ENCODE measurements at places on chromosomes 2 and 18.

DNA sequence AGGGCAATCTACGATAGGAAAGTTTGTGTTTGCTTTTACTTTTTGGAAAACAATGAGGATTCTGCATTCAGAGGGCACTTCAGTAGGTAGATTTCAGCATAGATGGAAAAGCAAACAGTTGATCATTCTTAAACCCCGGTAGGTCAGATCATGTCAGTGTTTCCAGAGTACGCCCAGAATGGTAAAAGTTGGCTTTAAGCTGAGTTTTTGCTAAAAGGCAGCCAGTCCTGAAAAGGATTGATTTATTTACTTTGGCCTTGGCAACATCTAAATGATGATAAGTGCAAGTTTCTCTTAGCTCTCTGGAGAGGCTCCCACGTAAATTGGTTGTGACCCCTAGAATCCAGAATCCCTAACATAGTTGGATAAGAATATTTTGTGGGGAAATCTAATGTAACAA is 168.0 kb downstream of the DIS3L2 start:
- no peak for DNase-seq

DNA sequence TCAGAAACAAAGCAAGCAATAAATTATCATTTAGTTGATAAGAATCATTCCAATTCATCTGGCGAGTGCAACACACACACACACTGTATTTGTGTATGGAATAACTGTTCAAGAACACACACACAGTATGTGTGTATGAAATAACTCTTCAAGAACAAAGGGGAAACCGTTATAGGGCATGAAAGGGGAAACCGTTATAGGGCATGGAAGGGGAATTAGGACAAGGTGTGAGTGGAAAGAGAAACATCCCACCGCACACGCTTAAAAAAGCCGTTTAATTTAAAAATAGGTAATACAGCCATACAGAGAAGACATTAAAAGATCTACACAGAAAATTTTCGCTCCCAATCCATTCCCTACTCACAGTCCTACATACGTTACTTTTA is 607 bp upstream of the TSN start:
- DNase-seq, result no peak

DNA sequence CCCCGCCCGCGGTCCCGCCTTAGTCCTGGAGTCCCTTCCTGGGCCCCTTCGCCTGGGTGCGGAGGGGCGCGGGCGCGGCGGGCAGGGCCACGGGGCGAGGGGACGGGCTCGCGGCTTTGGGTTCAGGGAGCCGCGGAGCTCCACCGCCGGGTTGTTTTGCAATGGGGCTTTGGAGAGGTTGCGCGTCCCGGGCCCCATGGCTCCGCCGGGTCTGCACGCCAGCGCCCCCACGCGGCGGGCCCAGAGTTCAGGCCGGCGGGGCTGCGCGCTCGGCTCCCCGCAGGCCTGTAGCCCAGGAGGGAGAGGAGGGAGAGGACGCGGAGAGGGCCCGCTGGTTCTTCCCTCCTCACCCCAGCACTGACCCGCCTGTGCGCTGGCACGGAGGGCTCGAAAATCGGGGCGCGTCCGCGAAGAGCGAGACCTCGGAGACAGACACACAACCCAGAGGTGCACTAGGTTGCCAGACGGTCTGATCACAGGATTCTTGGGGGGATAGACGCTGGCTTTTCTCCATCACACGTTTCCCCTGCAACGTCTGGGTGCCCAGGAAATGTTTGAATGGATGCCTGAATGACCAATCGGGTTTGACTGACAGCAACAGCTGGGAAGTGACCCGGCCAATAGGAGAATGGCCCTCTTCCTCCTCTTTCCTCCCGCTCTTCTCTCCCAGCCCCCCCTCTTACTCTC is 4.9 kb upstream of the SIX2 start:
- DNase-seq, result no peak

DNA sequence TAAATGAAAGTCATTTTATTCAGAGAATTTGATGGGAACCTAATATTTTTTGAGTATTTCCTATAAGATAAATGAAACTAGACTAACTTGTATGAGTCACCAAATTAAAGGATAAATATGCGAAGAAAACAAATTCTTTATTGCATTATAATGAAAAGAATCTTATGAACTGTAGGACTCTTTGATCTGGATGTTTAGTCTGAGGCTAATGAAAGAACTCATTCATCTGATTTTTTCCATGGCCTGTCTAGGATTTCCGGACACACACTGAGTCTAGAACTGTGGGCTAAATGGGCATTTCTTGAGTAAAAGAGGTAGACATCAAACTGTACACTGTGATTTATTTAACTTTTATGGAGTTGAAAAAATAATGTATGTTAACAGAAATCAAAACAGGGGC is 43.0 kb downstream of the ZNF519 start:
- no peak for DNase-seq

GRCh38 chr2:88448248-88448647 is 4.2 kb downstream of the FOXI3 start:
- DNase-seq, result no peak

- DNase-seq, result no peak
These were observed 208.4 kb downstream of the SETBP1 start for GRCh38 chr18:44889111-44889510.
